Spleen (tissue), 13 donors: ENCODE measurements at places on chromosomes 4 and X. TPM values are rescaled to one million over a fixed set of nuclear protein-coding genes. Genes with fewer than 3 reads are reported as not detected.

The ZAR1 gene
- not detected for total RNA-seq

The SLC9B1 gene
- 2.2 TPM for total RNA-seq

The SPANXA1 gene
- not detected for total RNA-seq

The PTPN13 gene
- total RNA-seq: 20.1 TPM

The PRSS12 gene
- not detected for total RNA-seq

The CNKSR2 gene
- 5.4 TPM for total RNA-seq

The CITED1 gene
- total RNA-seq: not detected

The TACR3 gene
- total RNA-seq: not detected

- no peaks in the 10 kb centered on the region for H3K27me3 ChIP-seq
- no peak for DNase-seq
- no peak overlapping the region for H3K27ac ChIP-seq
- H3K36me3 ChIP-seq: no peaks in the 10 kb centered on the region
- H3K4me3 ChIP-seq: no peak overlapping the region
These were observed 59.4 kb upstream of the EDNRA start for GRCh38 chr4:147421456-147421855.

DNA sequence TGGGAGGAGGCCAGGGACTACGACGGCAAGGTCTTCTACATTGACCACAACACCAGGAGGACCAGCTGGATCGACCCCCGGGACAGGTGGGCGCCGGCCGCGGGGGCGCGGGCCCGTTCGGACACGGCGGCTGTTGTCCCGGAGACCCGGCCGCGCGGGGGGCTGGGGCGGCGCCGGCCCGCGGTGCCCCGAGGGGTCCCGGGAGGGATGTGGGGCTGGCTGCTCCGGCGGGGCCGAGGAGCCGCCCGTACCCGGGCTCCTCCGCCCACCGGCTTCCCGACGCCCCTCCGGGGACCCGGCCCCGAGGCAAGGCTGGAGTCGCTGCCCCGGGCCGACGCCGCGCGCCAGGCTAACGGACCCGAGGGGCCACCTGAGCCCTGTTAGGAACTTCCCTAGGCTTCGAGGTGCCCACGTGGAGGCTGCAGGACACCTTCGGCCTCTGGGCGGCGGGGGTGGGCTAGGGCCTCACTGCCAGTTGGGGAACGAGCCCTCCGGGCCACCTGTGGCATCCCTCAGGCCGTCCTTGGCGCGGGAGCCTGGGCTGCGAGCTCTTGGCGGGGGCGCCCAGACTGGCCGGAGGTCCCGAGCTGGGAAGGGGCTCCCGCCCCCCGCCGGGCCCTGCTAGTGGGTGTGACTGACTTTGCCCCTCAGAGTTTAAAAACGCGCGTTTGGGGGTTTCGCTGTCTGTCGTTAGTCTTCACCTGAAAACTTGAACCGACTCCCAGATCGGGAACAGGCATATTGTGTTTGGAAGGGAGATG, 660 bp downstream of the WWC2 start:
- peak overlapping the region; percentile 70 for H3K4me3 ChIP-seq
- peak overlapping the region; percentile 90 for H3K27ac ChIP-seq

- no peak overlapping the region for H3K27ac ChIP-seq
- H3K27me3 ChIP-seq: no peaks in the 10 kb centered on the region
- no peak overlapping the region for H3K4me3 ChIP-seq
- no peaks in the 10 kb centered on the region for H3K4me1 ChIP-seq
- DNase-seq: no peak
- H3K36me3 ChIP-seq: no peaks in the 10 kb centered on the region
These were observed 38.0 kb downstream of the MOB1B start for GRCh38 chr4:70940134-70940533.

- no peak for DNase-seq
- H3K27ac ChIP-seq: peak overlapping the region; percentile 37
- no peaks in the 10 kb centered on the region for H3K36me3 ChIP-seq
- H3K27me3 ChIP-seq: no peaks in the 10 kb centered on the region
- no peak overlapping the region for H3K4me3 ChIP-seq
- peaks cover 14% of the 10 kb centered on the region for H3K4me1 ChIP-seq
These were observed 53.0 kb downstream of the COQ2 start for GRCh38 chr4:83231620-83232076.

- no peak overlapping the region for H3K4me3 ChIP-seq
- DNase-seq: no peak
- no peaks in the 10 kb centered on the region for H3K4me1 ChIP-seq
- no peak overlapping the region for H3K27ac ChIP-seq
These were observed 29.5 kb upstream of the TAPT1 start for GRCh38 chr4:16255730-16256129.

DNA sequence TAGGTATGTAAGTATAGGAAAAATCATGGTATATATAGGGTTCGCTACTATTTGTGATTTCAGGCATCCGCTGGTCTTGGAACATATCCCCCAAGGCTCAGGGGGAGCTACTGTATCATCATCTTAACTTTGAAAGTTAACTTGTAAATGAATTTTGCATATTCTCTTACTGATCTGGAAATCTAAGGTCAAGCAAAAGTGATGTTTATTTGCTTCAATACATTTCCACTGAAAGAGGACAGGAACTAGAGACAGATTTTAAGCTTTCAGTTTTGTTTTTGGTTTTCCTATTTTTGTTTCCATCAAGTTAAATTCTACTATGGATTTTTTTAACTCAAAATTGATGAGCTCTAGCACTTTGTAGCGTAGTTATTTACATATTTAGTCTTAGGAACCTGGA, 56.2 kb downstream of the NAF1 start:
- no peak for DNase-seq
- H3K4me1 ChIP-seq: no peaks in the 10 kb centered on the region
- H3K27me3 ChIP-seq: no peaks in the 10 kb centered on the region
- no peaks in the 10 kb centered on the region for H3K36me3 ChIP-seq
- no peak overlapping the region for H3K4me3 ChIP-seq

DNA sequence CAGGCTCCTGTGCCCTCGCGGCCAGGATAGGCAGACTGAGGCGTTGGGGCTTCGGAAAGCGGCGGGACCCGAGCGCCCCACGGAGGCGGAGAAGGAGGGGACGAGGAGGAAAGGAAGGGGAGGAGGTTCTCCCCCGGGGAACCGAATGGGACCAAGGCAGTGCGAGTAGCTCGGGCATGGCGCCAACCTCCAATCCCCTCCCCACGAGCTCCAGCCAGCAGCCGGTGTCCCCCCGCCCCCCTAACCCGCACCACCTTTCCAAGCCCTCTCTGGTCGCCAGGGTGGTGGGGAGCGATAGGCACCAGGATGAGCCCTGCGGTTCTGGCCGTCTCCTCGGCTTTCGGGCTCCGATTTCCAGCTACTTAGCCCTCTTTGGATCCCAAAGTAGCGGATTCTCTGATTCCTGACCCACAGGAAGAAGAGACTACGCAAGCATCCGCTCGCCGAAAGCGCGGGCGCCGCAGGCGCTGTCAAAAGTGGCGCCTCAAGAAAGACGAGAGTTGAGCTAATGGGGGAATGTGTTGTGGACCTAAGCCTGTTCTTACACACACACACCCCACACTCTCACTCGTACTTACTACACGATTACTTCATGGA, 15.2 kb upstream of the ZIC3 start:
- DNase-seq: no peak
- H3K4me1 ChIP-seq: peaks cover 8% of the 10 kb centered on the region
- H3K27ac ChIP-seq: no peak overlapping the region
- no peaks in the 10 kb centered on the region for H3K36me3 ChIP-seq
- peaks cover 36% of the 10 kb centered on the region for H3K27me3 ChIP-seq
- no peak overlapping the region for H3K4me3 ChIP-seq

DNA sequence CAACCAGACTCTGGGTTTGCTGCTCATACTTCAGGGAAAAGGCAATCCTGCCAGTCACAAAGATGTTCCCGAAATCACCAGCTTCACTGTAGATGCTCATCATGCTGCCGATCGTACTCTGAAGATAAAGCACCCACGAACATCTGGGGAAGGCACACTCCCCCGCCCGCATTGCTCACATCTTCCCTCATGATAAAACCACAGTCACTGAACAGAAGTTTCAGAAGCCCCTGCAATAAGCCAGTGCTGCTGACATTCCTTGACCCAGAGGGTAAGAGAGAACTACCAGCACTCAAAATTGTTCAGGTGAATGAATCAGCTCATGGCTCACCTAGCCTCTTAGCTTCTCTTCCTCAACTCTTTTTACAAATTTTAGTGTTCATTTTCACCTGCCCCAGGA, 43.1 kb downstream of the SRPX2 start:
- no peaks in the 10 kb centered on the region for H3K36me3 ChIP-seq
- no peak overlapping the region for H3K4me3 ChIP-seq
- no peaks in the 10 kb centered on the region for H3K27me3 ChIP-seq
- H3K4me1 ChIP-seq: no peaks in the 10 kb centered on the region
- no peak overlapping the region for H3K27ac ChIP-seq

- no peaks in the 10 kb centered on the region for H3K27me3 ChIP-seq
- no peak overlapping the region for H3K27ac ChIP-seq
- no peaks in the 10 kb centered on the region for H3K4me1 ChIP-seq
- no peak overlapping the region for H3K4me3 ChIP-seq
These were observed 69.4 kb upstream of the SORBS2 start for GRCh38 chr4:185881430-185881829.

DNA sequence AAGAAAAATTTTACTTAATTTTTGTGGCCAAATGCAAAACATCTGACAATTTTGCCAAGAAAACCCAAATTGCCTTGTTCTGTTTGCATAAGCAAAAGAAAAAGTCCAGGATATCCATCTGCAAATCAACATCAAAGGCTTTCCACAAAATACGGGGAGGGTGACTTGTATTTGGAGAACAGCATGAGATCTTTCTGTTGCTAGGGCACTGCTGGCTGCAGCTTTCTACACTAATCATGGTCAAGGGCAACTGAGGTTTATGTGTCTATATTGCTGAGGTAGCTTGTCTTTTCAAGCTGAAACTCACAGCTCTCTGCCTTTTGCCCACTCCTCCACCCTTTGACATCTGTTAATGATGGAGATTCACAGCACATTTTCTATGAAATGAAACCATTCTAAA, 389.1 kb downstream of the NKX6-1 start:
- H3K4me3 ChIP-seq: no peak overlapping the region
- no peaks in the 10 kb centered on the region for H3K36me3 ChIP-seq
- no peak overlapping the region for H3K27ac ChIP-seq
- DNase-seq: no peak
- H3K4me1 ChIP-seq: no peaks in the 10 kb centered on the region

DNA sequence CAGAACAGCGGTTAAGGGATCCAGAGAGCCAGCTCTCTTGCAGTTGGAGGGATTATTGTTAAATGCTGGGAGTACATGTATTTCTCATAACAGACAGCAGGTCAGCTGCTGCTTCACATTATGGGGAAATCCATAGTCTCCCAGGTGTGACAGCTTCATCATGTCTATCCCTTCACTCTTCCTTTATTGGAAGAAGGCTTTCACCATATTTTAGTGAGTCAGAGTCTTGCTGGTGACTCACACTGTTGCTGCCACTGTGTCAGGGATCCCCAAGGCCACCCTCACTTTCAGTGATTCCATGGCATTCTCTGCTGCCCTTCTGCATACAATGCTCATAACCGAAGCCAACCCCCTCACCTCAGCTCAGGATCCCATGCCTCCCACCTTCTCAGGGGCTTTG, 32.9 kb upstream of the PAGE5 start:
- H3K27me3 ChIP-seq: no peaks in the 10 kb centered on the region
- H3K4me3 ChIP-seq: no peak overlapping the region
- no peak overlapping the region for H3K27ac ChIP-seq

DNA sequence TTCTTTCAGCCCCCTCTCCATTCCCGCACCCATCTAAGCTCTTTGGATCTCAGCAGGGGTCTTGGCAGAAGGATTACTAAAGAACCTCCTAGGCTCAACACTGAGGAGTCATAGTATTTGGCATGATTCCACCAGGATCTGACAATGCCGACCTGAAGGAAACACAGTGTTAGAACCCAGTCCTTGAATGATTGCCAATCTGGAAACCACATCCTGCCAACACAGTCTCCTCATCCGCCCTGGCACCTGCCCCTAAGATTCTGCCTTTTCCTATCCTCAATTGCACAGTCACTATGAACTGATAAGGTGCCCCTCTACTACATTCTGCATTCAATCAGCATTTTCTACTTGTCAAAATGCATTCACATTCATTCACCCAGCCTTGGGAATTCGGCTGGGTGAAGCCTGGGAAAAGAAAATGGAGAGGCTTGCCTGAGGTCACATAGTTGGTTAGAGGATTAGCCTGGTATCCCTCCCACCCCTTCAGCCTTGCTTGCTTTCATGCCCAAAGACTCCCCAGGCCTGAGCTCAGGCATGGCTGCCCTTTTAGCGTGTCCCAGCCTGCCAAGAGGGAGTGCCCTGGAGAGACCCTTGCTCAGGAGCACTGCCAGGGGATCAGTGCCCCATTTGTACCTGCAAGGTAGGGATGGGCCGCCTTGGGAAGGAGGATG, 2.2 kb upstream of the CLDN2 start:
- H3K27me3 ChIP-seq: peaks cover 18% of the 10 kb centered on the region
- no peak overlapping the region for H3K27ac ChIP-seq
- DNase-seq: no peak
- H3K4me1 ChIP-seq: no peaks in the 10 kb centered on the region

GRCh38 chr4:53122280-53123116, 243.4 kb downstream of the SCFD2 start:
- no peak for DNase-seq
- H3K36me3 ChIP-seq: no peaks in the 10 kb centered on the region
- no peaks in the 10 kb centered on the region for H3K4me1 ChIP-seq
- peak overlapping the region; percentile 14 for H3K27ac ChIP-seq
- H3K4me3 ChIP-seq: no peak overlapping the region
- H3K27me3 ChIP-seq: no peaks in the 10 kb centered on the region

DNA sequence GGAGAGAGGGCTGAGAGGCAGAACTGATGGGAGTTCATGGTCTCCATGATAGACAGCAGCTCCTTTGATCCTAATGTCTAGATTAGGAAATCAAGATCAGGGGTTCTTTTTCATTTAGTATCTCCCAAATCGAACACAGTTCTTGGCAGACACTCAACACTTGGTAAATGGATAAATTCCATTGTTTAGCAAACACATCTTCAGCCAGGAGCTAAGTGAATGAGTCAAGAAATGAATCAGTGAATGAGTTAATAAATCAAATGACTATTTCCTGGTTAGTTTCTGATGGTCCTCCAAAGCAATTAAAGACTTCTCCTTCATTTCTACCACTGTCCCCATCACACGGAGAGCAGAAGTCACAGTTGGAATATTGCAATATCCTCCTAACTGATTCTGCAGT, 120.0 kb upstream of the SHISA3 start:
- peaks cover 9% of the 10 kb centered on the region for H3K4me1 ChIP-seq
- H3K27ac ChIP-seq: no peak overlapping the region
- H3K36me3 ChIP-seq: no peaks in the 10 kb centered on the region

- no peak for DNase-seq
- no peak overlapping the region for H3K4me3 ChIP-seq
These were observed 22.7 kb downstream of the CXCL1 start for GRCh38 chr4:73891739-73892405.

DNA sequence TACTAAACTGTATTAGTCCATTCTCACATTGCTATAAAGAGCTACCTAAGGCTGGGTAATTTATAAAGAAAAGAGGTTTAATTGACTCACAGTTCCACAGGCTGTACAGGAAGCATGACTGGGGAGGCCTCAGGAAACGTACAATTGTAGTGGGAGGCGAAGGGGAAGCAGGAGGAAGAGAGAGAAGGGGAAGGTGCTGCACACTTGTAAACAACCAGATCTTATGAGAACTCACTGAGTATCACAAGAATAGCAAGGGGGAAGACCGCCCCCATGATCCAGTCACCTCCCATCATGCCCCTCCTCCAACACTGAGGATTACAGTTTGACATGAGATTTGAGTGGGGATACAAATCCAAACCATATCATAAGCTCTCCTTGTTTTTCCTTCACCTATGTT, 40.9 kb downstream of the RPA4 start:
- no peaks in the 10 kb centered on the region for H3K4me1 ChIP-seq
- DNase-seq: no peak
- H3K36me3 ChIP-seq: no peaks in the 10 kb centered on the region
- H3K27me3 ChIP-seq: no peaks in the 10 kb centered on the region
- H3K27ac ChIP-seq: no peak overlapping the region

GRCh38 chrX:136046295-136047015, 61.2 kb downstream of the SLC9A6 start:
- H3K36me3 ChIP-seq: no peaks in the 10 kb centered on the region
- H3K27ac ChIP-seq: no peak overlapping the region
- DNase-seq: no peak
